ENCODE measurements at places on chromosomes 16 and 17. TPM values are rescaled to one million over a fixed set of nuclear protein-coding genes. Genes with fewer than 3 reads are reported as not detected.
A peak's percentile ranks its signal among the peaks of the same experiment; 100 is the strongest.

Gene GNG13
- total RNA-seq, result not detected

Gene CMTM1
- total RNA-seq, result 1.1 TPM

Gene CTNS
- 8.7 TPM for total RNA-seq

- no peak overlapping the region for H3K4me3 ChIP-seq
- no peaks in the 10 kb centered on the region for H3K36me3 ChIP-seq
- no peaks in the 10 kb centered on the region for H3K4me1 ChIP-seq
- H3K27me3 ChIP-seq, result no peaks in the 10 kb centered on the region
These were observed 432.5 kb upstream of the ZFHX3 start for GRCh38 chr16:73480381-73480780.

GRCh38 chr16:31253642-31254045 is 6.1 kb upstream of the ITGAM start:
- DNase-seq, result peak; percentile 28
- H3K27me3 ChIP-seq, result peaks cover 5% of the 10 kb centered on the region
- H3K4me3 ChIP-seq, result no peak overlapping the region

DNA sequence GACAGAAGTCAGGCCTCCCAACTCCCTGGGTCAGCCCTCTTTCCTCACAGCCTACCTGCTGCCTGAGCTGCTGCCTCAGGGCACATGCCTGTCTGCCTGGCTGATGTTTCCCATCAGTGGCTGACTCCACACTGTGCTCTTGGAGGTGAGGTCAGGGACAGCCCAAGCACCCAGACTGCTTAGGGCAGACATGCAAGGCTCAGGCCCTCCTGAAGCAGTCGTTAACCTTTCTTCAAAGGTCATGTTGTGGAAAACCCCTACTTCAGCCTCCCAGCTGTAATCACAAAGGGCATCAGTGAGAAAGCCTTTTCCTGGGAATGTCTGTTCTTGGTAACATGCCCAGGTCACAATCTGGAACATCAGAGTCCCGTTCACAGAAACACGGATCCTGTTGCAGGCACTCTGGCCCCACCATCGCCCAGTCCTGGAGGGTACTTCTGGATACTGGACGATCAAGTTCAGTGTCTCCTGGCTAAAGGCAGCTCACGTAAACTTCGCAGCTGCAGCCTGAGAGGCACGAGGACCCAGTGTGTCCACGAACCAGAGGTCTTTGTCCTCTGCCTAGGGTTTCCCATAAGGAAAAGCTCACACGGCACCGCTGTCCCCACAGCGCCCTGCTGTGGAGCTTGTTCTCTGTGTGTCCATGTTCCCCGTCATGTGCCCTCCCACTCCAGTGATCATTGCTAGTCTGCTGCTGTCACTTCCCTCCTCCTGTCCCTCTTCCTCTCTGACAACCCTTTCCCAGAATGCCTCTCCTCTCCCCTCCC is 54.9 kb downstream of the GNAO1 start:
- H3K4me1 ChIP-seq, result peaks cover 16% of the 10 kb centered on the region
- no peak overlapping the region for H3K4me3 ChIP-seq
- H3K27ac ChIP-seq, result no peak overlapping the region

- H3K27ac ChIP-seq, result no peak overlapping the region
- DNase-seq, result no peak
- H3K36me3 ChIP-seq, result no peaks in the 10 kb centered on the region
- no peak overlapping the region for H3K4me3 ChIP-seq
- H3K27me3 ChIP-seq, result no peaks in the 10 kb centered on the region
These were observed 62.8 kb upstream of the GCSH start for GRCh38 chr16:81158964-81159363.

- peaks cover 9% of the 10 kb centered on the region for H3K36me3 ChIP-seq
- peaks cover 85% of the 10 kb centered on the region for H3K4me1 ChIP-seq
- H3K27ac ChIP-seq, result no peak overlapping the region
- no peak for DNase-seq
These were observed 16.0 kb downstream of the MPRIP start for GRCh38 chr17:17058304-17058703.

DNA sequence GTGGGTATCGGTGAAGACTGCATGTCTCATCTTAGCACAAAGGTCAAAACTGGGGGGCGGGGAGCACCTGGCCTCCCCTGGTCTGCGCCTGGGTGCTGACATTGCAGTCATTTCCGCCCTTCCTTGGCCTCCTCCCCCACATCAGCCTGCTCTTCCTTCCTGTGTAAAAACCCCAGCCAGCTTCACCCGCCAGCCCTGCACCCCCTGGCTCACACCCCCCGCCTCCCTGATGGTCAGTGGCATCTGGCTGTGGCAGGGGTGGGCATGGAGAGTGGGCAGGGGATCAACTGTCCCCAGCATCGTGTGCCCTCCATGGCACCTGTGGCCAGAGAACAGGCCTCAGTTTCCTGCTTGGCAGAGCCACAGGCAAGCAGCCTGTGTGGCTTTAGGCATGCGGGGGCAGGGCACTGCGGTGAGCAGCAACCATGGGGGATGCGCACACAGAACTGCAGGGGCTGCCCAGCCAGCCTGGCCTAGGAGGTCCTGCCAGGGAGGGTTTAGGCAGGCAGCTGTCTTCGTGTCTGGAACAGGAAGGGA is 26.5 kb upstream of the LASP1NB start:
- H3K4me3 ChIP-seq, result no peak overlapping the region
- H3K27me3 ChIP-seq, result no peaks in the 10 kb centered on the region
- H3K36me3 ChIP-seq, result peaks cover 62% of the 10 kb centered on the region
- H3K4me1 ChIP-seq, result peaks cover 20% of the 10 kb centered on the region

DNA sequence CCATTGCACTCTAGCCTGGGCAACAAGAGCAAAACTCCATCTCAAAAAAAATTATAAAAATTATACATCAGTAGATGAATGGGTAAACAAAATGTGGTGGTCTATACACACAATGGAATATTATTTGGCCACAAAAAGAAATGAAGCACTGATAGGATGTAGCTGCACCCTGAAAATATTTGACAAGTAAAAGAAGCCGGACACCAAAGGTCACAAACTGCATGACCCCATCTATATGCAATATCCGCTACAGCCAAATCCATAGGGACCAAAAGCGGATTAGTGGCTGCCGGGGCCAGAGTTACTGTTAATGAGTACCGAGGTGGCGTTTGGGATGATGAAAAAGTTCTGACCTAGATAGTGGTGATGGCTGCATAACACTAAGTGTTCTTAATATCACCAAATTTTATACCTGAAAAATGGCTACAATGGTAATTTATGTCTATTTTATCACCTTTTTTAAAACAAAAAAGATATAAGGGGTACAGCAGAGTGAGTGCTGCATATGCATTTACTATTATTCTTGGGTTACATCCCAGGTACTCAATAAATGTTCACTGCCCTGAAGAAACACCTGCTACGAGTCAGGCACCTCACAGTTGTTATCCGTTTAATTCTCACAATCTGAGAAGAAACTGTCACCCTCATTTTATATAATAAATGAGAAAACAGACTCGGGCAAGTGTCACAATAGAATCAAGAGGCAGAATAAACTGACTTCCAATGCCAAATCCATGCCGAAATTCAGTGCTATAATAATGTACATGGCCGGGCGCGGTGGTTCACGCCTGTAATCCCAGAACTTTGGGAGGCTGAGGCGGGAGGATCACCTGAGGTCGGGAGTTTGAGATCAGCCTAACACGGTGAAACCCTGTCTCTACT is 807 bp upstream of the HBQ1 start:
- no peak for DNase-seq
- no peak overlapping the region for H3K4me3 ChIP-seq
- no peak overlapping the region for H3K27ac ChIP-seq
- H3K36me3 ChIP-seq, result no peaks in the 10 kb centered on the region

GRCh38 chr17:30203471-30203981 is 32.0 kb downstream of the SLC6A4 start:
- H3K4me3 ChIP-seq, result no peak overlapping the region
- DNase-seq, result no peak
- no peaks in the 10 kb centered on the region for H3K36me3 ChIP-seq
- no peaks in the 10 kb centered on the region for H3K27me3 ChIP-seq
- H3K4me1 ChIP-seq, result no peaks in the 10 kb centered on the region

DNA sequence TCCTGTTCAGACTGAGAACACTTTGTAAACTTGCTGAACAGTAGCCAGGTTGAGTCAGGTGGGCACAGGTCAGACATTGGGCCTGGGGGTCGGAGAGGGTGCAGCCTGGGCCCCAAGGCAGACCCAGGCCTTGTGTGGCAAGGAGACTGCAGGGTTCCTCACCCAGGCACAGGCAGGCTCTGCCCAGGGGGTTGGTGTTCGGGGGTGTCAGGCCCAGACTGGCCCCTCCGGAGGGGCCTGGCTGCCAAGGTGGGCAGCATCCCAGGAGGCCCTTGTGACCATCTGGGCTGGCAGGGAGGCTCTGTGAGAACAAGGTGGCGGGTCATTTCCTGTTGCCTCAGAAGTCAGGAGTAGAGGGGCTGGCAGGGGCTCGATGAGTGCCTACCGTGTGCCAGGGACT is 585 bp upstream of the MYO15A start:
- DNase-seq, result no peak
- H3K4me1 ChIP-seq, result no peaks in the 10 kb centered on the region
- no peak overlapping the region for H3K27ac ChIP-seq
- no peak overlapping the region for H3K4me3 ChIP-seq
- H3K36me3 ChIP-seq, result peaks cover 30% of the 10 kb centered on the region
- no peaks in the 10 kb centered on the region for H3K27me3 ChIP-seq

DNA sequence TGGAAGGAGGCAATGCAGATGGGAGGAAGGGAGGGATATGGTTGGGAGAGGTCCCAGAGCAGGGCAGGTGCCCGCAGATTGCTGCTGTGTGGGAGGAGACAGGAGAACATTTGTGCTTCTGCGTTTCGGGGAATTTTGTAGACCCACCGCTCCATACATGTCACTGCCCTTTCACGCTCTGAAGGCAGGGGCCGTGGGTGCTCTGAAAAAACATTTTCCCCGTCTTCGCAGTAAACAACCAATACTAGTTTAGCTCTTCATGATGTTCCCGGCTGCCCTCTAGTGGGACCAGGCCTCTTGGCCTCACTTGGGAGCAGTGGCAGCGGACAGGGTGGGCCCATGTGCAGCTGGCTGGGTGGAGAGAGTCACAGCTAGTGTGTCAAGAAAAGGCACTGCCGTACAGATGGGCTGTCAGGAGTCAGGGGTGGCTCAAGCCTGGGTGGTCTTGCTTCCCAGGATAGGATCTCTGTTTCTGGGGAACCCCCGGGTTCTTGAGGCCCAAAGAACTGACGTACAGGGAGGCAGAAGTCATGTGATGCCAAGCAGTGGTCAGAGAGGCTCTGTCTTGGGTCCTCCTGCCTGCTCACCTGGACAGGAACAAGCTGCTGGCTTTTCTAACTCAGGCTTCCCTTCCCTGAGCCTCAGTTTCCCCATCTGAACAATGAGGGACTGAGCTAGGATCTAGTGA is 46.5 kb upstream of the CPNE2 start:
- H3K4me3 ChIP-seq, result no peak overlapping the region
- H3K36me3 ChIP-seq, result no peaks in the 10 kb centered on the region
- peak; percentile 67 for DNase-seq
- no peaks in the 10 kb centered on the region for H3K27me3 ChIP-seq
- no peak overlapping the region for H3K27ac ChIP-seq
- H3K4me1 ChIP-seq, result peaks cover 13% of the 10 kb centered on the region

- DNase-seq, result peak; percentile 46
- peaks cover 16% of the 10 kb centered on the region for H3K36me3 ChIP-seq
- peak overlapping the region; percentile 95 for H3K27ac ChIP-seq
- H3K4me1 ChIP-seq, result peaks cover 22% of the 10 kb centered on the region
- H3K27me3 ChIP-seq, result no peaks in the 10 kb centered on the region
These were observed 610 bp downstream of the VPS4A start for GRCh38 chr16:69311533-69312387.

GRCh38 chr16:49116873-49117272 is 164.8 kb downstream of the CBLN1 start:
- H3K27ac ChIP-seq, result no peak overlapping the region
- DNase-seq, result no peak
- no peaks in the 10 kb centered on the region for H3K36me3 ChIP-seq
- no peak overlapping the region for H3K4me3 ChIP-seq
